H9 (cell line): ENCODE measurements at places on chromosomes 11 and 22. TPM values are rescaled to one million over a fixed set of nuclear protein-coding genes. Genes with fewer than 3 reads are reported as not detected.
A peak's percentile ranks its signal among the peaks of the same experiment; 100 is the strongest.

GRCh38 chr22:27100789-27101188 lies 443.4 kb downstream of the MIAT start:
- H3K4me1 ChIP-seq = no peaks in the 10 kb centered on the region
- peak; percentile 57 for DNase-seq
- no peaks in the 10 kb centered on the region; the same call in 2 of the 3 replicates for H3K36me3 ChIP-seq

- no peaks in the 10 kb centered on the region; the same call in 1 of the 2 replicates for H3K36me3 ChIP-seq
- no peaks in the 10 kb centered on the region for H3K4me1 ChIP-seq
- DNase-seq = no peak
- peak overlapping the region; percentile 40; the same call in 1 of the 2 replicates for H3K4me3 ChIP-seq
- H3K27me3 ChIP-seq = no peaks in the 10 kb centered on the region
- no peak overlapping the region for H3K27ac ChIP-seq
Observed at GRCh38 chr11:118565051-118565450, 680 bp downstream of the IFT46 start.

GRCh38 chr22:42641801-42642413 lies 1.5 kb upstream of the ATP5MGL start:
- H3K4me3 ChIP-seq = no peak overlapping the region
- no peak overlapping the region for H3K27ac ChIP-seq
- no peaks in the 10 kb centered on the region for H3K36me3 ChIP-seq
- peaks cover 7% of the 10 kb centered on the region; the same call in 1 of the 2 replicates for H3K4me1 ChIP-seq

GRCh38 chr11:74479732-74480123 lies 12.4 kb upstream of the KCNE3 start:
- H3K4me3 ChIP-seq = no peak overlapping the region
- H3K27me3 ChIP-seq = no peaks in the 10 kb centered on the region
- H3K36me3 ChIP-seq = no peaks in the 10 kb centered on the region
- no peak overlapping the region for H3K27ac ChIP-seq

GRCh38 chr11:61911128-61911700 lies 6.2 kb downstream of the RAB3IL1 start:
- H3K4me3 ChIP-seq = no peak overlapping the region
- DNase-seq = no peak
- no peaks in the 10 kb centered on the region for H3K36me3 ChIP-seq
- H3K4me1 ChIP-seq = no peaks in the 10 kb centered on the region; the same call in 1 of the 2 replicates
- H3K27ac ChIP-seq = no peak overlapping the region

DNA sequence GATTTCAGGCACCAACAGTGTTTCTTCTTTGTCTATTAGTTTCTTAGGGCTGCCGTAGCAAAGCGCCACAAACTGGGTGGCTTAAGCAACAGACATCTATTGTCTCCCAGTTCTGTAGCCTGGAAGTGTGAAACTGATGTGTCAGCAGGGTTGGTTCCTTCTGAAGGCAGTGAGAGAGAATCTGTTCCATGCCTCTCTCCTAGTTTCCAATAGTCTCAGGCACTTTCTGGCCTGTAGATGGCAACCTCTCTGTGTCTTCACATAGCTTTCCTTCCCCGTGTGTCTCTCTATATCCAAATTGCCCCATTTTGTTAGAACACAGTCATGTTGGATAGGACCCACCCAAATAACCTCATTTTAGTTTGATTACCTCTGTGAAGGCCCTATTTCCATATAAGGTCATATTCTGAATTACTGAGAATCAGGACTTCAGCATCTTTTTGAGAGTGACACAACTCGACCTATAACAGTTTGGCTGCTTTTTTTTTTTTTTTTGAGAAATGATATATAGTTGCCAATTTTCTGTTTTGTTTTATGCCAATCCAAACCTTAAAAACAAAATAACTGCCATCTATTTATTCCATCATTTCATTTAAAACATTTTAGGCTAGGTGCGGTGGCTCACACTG lies 108.2 kb downstream of the SLC36A4 start:
- peak; percentile 68 for DNase-seq
- H3K4me3 ChIP-seq = no peak overlapping the region
- no peak overlapping the region for H3K27ac ChIP-seq
- H3K4me1 ChIP-seq = peaks cover 8% of the 10 kb centered on the region; the same call in 1 of the 2 replicates
- peaks cover 3% of the 10 kb centered on the region; the same call in 1 of the 2 replicates for H3K36me3 ChIP-seq

GRCh38 chr11:62539238-62539925 lies 7.2 kb downstream of the AHNAK start:
- H3K27ac ChIP-seq = no peak overlapping the region
- no peak for DNase-seq
- no peak overlapping the region for H3K4me3 ChIP-seq
- no peaks in the 10 kb centered on the region; the same call in 1 of the 2 replicates for H3K4me1 ChIP-seq
- H3K27me3 ChIP-seq = peaks cover 15% of the 10 kb centered on the region

Gene NPAS4
- 1.6 and 1.8 TPM in 2 replicates for total RNA-seq

Gene ACRV1
- total RNA-seq = not detected in 2 replicates

Gene OR9Q2
- not detected in 2 replicates for total RNA-seq

Gene TMPRSS4
- total RNA-seq = not detected in 2 replicates
